ENCODE measurements at places on chromosomes 5 and 9.

GRCh38 chr5:1936901-1937300, 54.2 kb upstream of the IRX4 start:
- DNase-seq = no peak

DNA sequence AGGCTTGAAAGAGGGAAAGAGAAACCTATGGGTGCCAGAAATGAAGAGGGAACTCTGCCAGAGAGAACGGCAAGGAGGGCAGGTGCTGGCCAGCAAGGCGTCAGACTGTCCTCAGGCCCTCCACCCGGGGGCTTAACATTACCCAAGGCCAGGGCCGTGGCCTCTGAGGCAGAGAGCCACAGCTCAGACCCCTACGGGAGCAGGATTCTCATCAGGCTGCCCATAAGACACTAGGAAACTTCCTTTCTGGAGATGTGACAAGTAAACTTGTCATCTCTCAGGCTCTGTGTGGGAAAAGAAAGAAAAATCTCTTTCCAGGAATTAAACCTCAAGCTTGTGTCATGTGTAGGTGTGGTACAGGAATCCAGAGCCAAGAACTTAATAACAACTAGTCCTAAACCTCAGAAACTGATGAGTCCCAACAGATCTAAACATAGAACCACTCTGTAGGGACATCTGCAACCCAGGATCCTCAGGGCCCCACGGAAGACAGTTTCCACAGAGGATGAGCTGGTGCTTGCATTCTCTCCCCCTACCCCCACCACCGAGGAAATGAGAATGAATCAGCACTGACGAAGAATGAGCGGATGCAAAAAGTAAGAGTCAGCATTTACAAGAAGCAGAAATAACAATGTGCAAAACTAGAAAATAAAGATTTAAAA, 74.3 kb downstream of the DCP2 start:
- DNase-seq = peak; percentile 49

DNA sequence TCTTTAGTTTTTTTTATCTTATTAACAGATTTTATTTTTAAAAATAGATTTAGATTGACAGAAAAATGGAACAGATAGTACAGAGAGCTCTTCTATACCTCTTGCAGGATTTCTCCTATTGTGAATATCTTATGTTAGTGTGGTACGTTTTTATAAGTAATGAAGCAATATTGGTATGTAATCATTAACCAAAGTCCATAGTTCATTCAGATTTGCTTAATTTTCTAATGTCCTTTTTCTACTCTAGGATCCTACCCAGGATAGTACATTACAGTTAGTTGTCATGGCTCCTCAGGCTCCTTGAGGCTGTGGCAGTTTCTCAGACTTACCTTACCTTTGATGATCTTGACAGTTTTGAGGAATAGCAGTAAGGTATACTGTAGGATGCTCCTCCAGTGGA, 30.4 kb downstream of the PPP2R2B start:
- no peak for DNase-seq

GRCh38 chr9:77809552-77809951, 161.4 kb upstream of the GNA14 start:
- DNase-seq = no peak

- no peak for DNase-seq
These were observed 38.0 kb downstream of the NIPAL4 start for GRCh38 chr5:157497875-157498611.

DNA sequence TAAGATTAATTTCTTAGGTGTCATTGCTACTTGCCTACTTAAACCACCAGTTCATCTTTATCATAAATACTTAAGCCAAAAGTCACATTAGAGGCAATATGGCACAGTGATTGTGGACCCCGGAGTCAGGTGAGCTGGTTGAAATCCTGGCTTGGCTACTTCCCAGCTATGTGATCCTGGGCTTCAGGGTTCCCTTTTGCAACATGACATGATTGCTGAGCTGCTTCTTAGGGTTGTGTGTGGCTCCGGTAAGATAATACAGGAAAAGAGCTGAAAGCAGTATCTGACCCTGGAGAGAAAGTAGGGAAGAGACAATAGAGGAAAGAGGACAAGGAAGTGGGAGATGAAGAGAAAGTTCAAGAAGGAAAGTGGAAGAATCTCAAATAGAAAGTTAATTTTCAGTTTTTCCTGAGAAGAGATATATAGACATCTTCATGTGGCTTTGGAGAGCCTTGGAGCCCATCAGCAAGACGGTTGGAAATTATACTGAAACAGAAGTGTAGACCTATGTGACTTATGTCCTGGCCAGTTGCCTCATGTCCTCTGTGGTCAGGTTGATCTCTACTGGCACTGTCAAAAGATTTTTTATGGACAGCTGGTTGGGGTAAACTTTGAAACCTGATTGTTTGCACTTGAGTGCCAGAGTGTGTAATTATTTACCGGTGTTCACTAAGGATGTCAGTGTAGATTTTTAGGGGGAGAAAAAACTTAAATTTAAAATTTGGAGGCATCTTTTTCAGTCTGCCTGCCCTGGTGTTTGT, 93.2 kb downstream of the GHR start:
- DNase-seq = no peak

DNA sequence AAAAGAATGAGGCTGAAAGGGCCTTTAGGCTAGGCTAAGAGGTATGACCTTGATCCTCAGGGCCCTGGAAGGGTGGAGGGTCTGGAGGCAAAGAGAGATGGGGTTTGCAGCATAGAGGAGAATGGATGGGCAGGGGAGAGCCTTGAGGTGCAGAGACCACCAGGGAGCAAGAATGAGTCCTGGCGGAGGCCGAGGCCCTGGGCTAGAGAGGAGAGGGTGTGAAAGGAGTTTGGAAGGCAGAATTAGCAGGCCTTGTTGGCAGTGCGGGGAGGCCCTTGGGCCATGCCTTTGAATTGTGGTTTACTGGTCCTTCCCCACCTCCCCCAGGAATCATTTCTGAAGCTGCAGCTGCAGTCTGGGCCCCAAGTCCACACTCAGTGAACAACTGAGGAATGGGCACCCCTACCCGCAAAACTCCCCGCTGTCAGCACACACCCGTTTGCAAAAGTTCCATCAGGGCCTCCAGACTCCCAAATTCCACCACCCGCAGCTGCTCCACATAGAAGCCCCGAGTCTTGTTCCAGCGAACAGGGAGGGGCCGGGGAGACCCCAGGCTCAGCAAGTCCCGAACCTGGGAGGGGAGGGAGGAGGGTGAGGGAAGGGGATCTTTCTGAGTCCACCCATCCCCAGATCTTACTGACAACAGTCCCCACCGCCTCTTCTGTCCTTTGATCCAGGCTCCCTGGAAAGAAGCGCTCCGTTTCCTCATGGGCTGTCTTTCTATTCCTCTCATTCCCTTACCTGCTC, 2.1 kb downstream of the KIF12 start:
- no peak for DNase-seq

GRCh38 chr5:160352308-160352707, 18.1 kb downstream of the C1QTNF2 start:
- no peak for DNase-seq

DNA sequence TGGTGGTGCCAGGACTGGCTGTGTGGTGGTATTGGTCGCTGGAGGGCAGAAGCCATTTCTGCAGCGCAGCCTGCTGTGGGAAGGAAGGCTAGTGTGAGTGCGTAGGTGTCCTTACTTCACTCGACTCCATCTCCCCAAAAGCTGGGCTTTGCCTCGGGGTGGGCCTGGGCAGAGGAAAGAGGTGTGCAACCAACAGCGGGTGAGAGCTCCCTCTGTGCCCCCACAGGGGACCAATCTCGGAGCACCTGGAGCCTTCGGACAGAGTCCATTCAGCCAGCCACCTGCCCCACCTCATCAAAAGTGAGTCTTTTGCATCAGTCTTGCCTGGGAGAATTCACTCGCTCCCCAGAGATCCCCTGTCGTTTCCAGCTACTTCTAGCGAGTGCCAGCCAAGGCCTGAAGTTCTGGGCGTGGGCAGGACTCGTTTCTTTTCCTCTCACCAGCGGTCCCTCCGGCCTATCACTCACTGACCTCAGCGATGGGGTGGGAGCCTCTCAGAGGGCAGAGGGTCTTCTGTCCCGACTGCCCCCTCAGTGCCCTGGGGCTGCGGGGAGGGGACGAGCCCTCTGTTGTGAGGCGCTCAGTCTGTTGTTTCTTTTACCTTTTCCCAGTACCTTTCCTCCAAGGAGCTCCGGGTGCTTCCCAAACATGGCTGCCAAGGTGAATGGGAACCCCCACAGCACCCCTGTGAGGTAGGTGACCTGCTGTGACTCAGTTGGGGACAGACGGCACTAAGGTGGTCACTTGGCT, 32.9 kb upstream of the PRDM12 start:
- no peak for DNase-seq

DNA sequence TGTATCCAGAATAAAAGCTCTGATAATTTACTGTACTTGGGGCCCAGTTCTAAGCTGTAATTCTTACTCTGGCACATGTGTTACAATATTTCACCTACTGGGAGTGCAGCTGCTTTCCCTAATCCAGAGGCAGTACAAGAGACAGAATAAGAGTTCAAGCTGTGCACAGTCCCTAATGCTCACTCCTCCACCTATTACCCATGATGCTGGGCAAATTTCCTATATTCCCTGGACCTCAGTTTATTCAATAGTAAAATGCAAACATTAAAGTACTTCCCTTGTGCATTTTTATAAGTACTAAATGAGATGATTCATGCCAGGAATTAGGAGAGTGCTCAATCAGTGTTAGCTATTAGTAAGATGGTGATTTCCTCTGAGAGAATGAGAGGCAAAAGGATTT, 28.0 kb upstream of the TAF11L2 start:
- no peak for DNase-seq

- no peak for DNase-seq
These were observed 19.1 kb downstream of the LHX3 start for GRCh38 chr9:136185596-136186366.

DNA sequence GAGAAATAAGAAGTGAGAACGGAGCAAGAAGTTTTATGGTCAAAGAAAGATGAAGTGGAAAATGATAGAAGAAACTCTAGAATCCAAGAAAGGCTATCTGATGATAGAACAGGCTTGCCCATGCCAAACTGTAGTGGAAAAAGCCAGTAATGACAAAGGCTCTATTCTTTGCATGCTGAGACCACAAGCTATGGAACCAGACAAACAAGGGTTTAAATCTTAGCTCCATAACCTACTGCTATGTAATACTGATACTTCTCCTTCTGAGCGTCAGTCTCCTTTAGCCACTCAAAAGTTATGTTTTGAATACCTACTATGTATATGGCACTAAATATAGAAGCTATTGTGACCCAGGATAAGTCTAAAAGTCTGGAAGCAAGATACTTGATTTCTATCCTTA, 51.2 kb upstream of the TRIM32 start:
- DNase-seq = no peak

- DNase-seq = peak; percentile 73
These were observed 67.4 kb downstream of the CTSL start for GRCh38 chr9:87793292-87793691.

DNA sequence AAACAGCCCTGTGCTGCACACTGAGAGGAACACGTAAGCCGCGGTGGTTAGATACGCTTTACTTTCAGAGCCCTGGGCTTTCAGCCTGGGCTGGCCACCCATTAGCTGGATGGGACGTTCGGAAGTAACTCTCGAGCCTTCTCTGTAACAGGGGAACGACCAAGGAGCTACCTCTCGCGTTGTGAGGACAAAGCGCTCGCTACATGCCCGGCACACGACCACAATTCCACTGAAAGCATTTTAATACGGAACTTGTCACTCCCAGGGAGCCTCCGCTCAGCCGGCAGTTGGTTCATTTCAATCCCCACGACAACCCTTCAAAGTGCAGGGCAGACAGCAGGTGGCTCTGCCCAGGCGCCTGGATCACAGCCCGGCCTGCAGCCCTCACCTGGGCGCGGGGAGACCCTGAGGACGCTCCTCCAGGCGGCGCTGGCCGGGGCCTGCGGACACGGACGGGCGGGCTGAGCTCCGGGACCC, 368 bp downstream of the SURF1 start:
- DNase-seq = no peak

- DNase-seq = no peak
These were observed 180.7 kb upstream of the PPP1R2B start for GRCh38 chr5:156669416-156669815.

DNA sequence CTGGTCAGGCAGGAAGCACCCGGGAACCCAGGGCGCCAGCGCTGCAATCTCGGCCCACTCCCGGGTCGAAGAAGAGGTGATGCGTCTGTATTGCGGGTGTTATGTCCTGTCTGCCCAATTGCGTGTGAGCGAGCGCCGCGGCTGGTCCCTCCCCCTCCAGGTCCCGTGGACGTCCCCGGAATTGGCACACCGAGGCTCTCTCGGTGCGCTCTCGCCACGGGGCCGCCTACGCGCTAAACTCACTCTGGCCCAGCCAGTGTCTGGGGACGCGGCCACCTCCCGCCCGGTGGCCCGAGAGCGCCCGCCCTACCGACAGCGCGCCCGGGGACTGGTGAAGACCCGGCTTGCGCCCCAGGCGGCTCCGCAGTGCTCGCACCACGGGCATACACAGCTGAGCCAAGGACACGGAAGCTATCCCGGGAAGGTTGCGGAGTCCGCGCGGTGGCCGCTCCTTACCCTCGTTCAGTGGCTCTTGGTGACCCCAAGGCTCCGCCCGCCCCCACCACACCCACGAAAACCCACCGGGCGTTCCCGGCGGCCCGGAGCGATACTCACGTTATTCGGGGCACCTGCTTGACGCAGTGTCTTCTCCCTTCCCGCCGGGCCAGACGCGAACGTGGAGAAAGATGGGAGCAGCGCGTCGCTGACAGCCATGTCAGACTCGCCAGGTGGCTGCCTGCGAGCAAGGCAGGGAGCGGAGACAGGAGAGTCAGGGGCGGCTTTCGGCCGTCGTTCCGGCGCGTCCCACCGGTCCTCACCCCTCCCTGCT, 1.0 kb downstream of the KLF4 start:
- DNase-seq = no peak

DNA sequence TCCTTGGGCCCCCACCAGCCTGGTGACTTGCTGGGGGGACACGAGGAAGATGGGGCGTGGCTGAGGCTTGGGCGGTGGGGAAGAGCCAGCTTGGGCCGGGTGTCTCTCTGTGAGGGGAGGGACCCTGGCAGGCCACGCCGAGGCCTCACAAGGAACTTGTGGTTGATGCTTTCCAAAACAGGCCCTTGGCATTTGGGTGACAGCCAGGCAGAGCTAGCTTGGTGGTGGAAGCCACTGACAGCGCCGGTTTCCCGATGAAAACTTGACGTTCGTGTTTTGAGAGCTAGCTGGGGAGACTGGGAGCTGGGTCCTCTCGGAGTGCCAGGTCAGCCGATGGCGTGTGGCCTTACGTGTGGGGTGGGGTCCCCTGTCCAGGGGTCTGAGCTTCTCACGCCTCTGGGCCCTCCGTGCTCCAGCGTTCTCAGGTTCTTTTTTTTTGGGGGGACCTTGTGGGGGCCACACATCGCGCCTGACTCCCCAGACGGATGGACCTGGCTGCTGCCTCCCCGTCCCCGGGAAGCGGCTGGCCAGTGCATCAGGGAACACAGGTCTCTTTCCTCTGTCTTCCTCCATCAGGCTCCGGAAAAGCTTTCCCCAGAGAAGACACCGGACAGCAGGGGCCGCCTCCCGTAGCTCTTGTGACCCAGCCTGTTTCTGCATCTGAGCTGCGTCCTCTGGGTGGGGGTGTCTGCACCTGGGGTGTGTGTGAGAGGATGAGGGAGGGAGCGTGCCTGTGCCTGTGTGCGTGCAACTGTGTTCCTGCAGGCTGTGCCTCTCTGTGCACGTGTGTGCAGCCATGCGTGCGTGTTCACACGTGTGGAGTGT, 129.3 kb upstream of the LPCAT1 start:
- DNase-seq = no peak

- DNase-seq = no peak
These were observed 34.9 kb downstream of the RFK start for GRCh38 chr9:76359365-76359764.

GRCh38 chr5:145960166-145960565, 23.8 kb downstream of the SH3RF2 start:
- no peak for DNase-seq

Measured in fibroblast of skin of left quadriceps (primary cell).